ENCODE measurements at places on chromosomes 16 and 17.

- no peak for DNase-seq
These were observed 61.4 kb downstream of the CREBBP start for GRCh38 chr16:3819175-3819527.

GRCh38 chr16:80720804-80721371, 83.5 kb downstream of the CDYL2 start:
- peak; percentile 38 for DNase-seq

- no peak for DNase-seq
These were observed 202.4 kb downstream of the AXIN2 start for GRCh38 chr17:65359016-65359415.

- no peak for DNase-seq
These were observed 57.4 kb downstream of the C16orf78 start for GRCh38 chr16:49431040-49431439.

DNA sequence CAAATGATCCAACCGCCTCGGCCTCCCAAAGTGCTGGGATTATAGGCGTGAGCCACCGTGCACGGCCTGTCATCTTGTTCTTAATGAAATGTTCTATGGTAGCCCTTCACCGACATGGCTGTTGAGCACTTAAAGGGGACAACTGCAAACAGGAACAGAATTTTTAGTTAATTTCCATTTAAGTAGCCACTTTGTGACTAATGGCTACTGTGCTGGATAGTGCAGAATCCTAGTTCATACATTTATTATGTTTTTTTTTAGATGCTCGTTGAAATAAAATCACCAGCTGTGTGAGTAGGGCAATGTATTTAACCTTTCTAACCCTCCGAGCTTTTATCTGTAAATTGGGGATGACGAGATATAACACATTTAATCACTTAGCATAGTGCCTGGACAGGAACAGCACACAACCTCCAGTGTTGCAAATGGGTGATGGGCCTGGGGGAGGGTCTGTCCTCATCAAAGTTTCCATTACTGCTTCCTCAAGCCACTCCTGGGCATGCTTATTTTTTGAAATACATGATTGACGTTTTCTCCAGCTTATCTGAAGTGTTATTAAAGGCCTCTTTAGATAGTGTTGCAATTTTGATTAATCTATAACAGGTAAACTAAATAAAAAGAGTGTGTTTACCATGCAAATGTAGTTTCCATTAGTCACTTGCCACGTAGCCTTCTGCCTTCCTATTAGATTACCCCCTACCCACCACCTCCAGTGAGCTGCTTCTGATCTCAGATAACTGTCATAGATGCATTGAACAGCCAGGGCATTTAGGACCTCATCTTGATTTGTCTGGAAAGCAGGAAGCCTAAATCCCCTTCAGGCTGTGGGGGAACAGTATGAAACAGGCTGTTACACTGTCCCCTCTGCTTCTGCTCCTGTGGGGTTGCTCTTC, 42.5 kb upstream of the TANC2 start:
- DNase-seq, result no peak

- DNase-seq, result no peak
These were observed 81.0 kb downstream of the C16orf78 start for GRCh38 chr16:49454426-49455180.

GRCh38 chr17:34001246-34001645, 253.8 kb upstream of the CCL2 start:
- DNase-seq, result no peak

GRCh38 chr16:26963109-26963508, 103.6 kb upstream of the C16orf82 start:
- DNase-seq, result no peak

All from GM13976 (cell line).